Vagina (tissue), 2 donors: ENCODE measurements at places on chromosomes 1 and 21.

DNA sequence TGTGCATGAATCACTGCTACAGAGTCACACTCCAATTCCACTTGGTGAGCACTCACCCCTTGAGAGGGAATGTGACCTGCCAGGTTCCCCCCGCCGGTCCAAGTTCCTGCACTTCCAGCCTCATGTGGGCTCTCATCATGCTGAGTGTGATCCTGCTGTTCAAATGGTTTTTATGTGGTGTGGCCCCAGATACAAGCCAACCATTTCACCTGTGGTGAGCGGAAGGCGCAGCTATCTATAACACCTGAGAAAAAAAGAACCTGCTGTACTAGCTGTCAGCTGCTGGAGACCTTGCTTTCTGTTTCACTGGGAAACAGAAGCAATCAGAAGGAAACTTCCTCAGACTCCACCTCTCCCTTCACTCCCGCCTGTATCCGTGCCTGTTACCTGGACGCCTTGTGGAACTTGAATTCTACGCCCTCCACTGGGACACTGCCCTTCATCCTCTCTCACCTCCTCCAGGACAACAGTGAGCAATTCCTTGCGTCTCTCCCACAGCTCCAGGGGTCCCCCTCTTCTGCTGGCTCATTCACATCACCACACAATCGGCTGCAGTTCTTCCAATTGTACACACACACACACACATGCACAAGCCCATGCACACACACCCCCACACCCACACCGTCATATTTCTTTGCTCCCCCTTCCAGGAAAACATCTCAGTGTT lies 64.4 kb upstream of the RPL11 start:
- DNase-seq: no peak

GRCh38 chr1:66752000-66752592 lies at the start of gene DYNLT5:
DYNLT5 (plus strand) TSS chr1:66752459; CDS start chr1:66754659, 2,200 bp downstream.
- no peak for DNase-seq

GRCh38 chr1:28811369-28811765 lies 603 bp upstream of the OPRD1 start:
- no peak for DNase-seq

DNA sequence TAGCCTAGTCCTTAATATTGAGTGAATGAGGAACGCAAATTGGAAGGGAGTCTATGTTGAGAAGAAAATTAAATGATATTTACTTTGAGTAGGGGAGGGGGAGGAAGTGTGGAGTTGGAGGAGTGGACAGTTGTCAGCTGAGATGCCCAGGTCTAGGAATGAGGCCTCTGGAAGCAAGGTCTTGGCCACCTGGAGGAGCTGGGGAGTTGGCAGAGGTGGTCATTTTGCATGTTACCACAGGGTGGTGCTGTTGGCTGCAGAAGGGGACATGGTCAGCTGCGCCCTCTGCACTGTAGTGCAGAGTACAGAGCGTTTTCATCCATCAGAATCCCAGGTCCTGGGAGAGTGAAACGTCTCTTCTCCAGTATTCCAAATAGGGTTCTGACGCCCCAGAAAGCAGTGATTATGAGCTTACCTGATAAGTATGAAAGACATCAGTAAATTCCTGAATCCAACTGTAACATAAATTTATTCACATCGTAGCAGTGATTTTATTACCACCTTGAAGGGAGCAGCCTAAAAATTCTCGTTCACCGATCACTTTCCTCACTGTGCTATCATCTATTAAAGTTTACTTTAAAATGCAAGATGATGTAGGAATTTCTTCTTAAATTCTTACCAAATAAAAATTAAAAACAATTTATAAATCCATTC lies 13.8 kb downstream of the PARK7 start:
- DNase-seq: no peak

DNA sequence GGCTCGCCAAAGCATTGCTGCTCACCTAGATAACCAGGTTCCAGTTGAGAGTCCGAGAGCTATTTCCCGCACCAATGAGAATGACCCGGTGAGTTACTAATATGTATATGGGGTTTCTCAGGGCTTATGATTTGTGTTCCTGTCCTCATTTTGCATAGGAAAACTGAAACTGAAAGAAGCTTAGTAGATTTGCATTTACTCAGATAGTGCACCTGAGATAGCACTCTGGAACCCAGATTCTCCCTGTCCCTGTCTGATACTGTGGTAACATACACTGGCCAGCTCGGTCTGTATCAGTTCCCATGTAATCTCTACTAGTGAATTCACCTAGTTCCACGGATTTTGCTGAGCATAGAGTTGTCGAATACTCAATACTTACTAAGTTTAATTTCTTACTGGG lies 28.1 kb downstream of the DAP3 start:
- DNase-seq: no peak

DNA sequence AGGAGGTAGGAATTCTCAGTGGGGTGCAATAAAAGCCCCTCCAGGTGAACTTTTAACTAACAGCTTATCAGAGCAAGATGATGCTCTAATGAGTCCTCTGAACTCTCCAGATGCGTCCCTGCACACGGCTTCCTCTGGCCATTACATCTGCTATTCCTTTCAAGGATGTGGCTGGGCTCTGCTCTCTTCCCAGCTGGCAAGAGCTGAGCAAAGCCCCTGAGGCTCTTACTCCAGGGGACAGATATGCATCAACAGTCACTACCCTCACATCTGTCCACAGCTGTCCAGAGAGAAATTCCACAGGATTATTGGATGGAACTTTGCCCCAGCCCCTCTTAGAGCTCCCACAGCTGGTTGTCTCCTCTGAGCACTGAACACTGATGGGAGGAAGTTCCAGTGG lies 267.8 kb downstream of the C1orf94 start:
- DNase-seq: no peak
